ENCODE measurements at places on chromosomes 16 and 17.

DNA sequence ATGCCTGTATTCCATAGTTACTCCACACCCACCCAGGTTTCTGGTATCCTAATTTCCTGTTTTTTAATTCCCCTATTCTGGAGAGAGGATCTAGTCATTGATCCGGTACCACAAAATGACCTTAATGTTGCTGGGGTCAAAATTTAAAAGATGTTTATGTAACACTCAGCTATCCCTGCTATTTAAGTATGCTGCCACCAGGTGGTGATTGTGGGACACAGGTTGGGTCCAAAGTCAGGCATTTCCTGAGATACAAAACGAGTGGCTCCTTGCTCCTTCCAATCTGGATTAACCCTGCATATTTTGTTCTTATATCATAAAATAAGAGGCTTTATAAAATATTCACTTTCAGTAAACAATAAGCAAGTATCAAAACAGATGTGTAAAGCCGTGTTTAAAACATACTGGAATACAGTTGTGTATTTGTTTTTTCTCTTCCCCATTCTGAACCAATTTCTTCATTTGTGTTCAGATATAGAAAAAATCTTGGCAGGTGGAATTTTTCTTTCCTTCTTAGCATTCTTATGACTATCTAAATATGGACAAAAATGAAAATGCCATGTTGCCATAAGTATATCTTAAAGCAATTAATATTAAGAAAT lies 16.3 kb downstream of the HS3ST4 start:
- DNase-seq = no peak

GRCh38 chr17:41784207-41784744 lies 2.2 kb downstream of the JUP start:
- DNase-seq = no peak

DNA sequence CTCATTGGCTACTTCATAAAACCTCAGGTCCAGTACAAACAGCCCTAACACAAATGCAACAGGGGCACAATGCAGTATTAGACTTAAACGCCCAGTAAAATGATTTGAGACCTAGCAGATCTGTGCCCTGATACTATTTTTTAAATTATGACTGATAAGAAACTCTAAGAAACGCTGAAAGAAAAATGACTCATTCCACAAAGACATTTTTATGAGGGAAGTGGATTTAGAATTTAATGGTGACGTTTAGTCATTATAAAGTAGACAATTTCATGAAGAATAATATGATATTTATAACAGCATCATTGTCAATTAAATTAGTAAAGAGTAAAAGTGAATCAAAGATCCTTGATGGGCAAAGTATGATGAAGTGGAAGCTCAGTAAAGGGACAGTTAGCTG lies 80.4 kb upstream of the DHX40 start:
- DNase-seq = no peak

DNA sequence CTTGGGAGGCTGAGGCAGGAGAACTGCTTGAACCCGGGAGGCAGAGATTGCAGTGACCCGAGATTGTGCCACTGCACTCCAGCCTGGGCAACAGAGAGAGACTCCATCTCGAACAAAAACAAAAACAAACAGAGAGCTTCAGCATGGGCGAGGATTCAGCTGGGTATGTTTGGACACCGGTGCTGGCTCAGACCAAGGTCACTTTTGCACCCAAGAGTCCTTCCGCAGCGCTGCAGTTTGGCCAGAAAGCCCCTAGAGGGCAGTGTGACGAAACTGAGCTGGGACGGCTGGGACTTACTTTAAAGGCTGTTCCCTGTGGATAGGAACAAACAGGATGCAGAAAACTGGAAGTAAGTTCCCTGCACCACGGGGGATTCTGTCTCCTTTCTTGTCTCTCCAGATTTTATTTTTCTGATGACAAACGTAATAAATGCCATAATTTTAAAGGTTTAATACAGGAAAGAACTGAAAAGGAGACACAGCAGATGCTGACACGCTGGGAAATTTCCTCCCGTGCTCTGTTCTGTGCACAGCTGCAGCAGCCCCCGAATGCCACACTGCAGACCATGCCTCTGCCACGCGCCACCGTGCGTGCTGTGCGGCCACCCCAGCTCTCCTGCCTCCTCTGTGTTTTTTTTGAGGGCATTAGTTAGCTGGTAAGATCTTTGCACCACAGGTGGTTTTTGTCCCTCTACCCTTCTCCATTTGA lies 25.2 kb upstream of the USP36 start:
- peak; percentile 88 for DNase-seq

- DNase-seq = peak; percentile 73
Measured at GRCh38 chr17:43994272-43995149, 9.9 kb upstream of the NAGS start.

DNA sequence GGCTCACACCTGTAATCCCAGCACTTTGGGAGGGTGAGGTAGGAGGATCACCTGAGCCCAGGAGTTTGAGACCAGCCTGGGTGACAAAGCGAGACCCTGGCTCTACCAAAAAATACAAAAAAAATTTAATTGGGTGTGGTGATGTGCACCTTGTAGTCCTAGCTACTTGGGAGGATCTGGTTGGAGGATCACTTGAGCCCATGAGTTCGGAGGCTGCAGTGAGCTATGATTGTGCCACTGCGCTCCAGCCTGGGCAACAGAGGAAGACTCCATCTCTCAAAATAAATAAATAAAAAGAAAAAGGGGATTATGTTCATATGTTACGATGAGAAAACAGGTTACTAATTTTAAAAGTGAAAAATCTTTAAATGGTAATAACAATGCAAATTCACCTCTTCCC lies 996 bp downstream of the MLKL start:
- no peak for DNase-seq

DNA sequence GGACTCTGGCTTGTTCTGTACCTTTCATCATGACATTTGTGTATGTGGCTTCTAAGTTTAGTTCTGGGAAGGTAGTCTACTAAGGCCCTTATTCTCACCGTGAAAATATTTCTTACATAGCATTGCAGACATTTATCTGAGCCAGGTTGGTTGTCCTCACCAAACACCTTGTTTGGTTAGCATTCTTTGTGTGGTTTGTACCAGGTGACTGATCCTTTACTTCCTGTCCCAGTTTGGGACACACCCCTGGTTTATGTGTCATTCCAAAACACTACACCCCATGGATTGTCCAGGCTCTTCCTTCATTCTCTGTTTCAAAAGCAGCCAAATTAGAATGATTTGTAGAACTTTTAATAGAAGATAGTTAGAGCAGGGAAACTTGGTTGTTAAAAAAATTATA lies 23.2 kb upstream of the DUSP14 start:
- DNase-seq = no peak

- no peak for DNase-seq
Measured at GRCh38 chr17:63113167-63113566, 147.1 kb downstream of the TANC2 start.

- DNase-seq = no peak
Measured at GRCh38 chr17:1377334-1377733, 22.7 kb downstream of the YWHAE start.

- DNase-seq = no peak
Measured at GRCh38 chr16:477301-478157, 50.0 kb upstream of the CAPN15 start.

- DNase-seq = no peak
Measured at GRCh38 chr16:49352892-49353291, 20.7 kb upstream of the C16orf78 start.

DNA sequence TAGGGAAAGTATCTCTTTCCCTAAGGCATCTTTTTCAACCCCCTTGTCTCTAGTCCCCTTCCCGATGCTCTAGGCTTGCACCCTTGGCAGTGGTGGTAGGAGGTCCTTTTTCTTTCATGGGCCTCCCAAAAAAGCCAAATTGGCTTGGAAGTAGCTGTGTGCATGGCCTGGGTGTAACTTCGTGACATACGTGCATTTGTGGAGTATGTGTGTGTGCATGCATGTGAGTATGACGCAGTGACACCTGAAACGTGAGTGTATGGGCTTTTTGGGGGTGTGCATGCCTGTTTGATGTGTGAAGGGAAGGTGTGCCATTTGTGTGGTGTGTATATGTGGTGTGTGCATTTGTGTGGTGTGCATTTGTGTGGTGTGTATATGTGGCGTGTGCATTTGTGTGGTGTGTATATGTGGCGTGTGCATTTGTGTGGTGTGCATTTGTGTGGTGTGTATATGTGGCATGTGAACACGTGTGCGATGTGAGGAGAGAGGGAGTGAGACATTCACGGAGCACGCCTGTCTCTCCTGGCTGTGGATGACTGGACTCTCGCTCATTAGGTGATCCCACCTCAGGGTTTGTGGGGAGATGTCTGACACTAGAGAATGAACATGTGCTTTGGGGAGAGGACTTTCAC lies 15.7 kb downstream of the IGFBP4 start:
- DNase-seq = no peak

DNA sequence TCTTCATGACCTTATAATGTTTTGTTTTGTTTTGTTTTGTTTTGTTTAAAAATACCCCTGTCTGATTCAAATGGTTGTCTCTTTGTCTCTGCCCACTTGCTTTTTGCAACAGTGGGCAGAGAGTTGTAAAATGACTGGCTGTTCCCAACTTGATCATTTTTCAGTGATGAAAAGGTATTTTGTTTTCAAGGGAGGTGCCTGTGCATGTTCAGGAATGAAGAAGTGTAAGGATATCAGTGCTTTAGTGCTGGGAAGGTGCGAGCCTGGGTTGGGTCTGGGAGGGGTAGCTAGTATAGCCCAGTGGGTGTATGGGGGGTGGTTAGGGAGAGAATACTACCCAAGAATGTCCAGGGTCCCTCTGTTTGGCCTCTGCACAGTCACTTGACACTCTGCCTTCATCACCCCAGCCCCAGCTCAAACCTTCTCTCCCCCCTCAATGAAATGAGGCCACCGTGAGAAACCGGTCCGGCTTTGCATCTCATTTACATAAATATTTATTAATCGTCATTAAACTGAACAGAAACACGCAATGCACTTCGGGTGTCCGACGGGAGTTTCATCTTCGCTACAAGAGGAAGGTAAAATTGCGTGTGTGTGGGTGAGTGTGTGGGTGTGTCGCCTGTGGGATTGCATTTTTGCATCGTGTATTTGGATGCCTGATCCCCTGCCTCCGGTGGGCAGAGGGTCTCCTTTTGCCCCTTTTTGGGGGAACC lies 4.3 kb downstream of the NEUROD2 start:
- no peak for DNase-seq

GRCh38 chr17:66885417-66885816 lies 50.5 kb downstream of the CACNG5 start:
- DNase-seq = no peak

DNA sequence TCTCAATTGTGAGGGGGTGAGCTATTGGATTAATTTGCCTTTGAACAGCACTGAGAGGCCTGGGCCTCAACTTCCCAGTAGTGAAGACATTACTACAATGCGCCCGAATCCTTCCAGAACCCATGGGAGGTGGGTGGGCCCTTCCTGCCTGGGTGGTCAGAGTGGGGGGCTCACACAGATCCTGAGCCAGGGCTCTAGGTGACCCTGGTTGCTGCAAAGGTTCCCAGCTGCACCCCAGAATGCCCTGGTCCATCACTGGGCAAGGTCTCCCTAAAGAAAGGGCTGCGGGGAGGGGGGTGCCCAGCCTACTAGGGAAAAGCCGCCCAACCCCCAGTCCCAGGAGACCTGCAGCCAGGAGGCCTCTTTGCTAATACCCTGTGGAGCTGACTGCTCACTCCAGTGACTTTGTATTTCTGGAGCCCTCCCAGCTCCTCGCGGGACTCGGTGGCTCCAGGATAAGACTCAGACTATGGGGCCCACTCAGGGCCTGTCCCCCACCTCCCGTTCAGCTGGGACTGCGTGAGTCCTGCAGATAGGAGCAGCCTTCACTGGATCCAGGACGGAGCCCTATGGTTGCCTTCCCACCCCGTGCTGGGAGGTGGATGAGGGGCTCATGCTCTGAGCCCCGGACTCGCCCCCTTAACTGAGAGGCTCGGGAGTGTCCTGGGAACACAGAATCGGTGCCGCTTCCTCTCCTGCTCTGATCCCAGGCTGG lies 40.2 kb downstream of the SLC7A5 start:
- DNase-seq = no peak

DNA sequence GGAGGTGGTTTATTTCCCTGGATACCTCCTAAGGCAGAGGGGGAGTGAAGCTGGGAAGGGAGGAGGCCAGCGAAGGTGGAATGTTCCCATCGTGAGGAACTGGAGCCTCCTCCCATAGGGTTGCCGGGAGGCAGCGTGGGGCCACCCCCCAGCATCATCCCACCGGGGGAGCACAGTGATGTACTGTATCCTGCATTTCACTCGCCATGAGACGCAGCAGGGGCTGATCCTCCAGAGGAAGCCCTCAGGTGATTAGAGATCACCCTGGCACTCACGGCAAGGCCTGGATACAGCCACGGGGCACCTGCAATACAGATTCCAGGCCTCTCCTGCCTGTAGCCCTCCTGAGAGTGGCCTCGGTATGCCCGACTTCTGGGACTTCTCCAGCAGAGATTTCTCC lies 25.5 kb upstream of the BEAN1 start:
- no peak for DNase-seq

DNA sequence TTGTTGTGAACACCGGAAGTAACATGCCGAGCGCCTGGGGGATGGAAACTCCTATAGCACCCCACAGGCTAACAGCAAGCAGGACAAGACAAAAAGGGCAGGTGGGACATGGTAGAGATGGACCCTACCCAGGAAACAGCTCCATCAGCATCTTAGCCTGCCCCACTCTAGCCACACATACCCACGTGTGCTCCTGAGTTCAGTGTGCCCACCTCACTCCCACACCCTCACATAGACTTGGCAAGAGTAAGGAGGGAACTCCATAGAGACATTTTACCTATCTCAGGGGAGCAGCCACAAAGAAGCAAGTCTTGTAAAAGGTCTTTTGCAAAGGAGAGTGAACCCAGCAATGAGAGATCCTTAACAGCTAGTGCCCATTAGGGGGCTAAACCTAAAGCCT lies 37.8 kb upstream of the CACNG3 start:
- DNase-seq = no peak

DNA sequence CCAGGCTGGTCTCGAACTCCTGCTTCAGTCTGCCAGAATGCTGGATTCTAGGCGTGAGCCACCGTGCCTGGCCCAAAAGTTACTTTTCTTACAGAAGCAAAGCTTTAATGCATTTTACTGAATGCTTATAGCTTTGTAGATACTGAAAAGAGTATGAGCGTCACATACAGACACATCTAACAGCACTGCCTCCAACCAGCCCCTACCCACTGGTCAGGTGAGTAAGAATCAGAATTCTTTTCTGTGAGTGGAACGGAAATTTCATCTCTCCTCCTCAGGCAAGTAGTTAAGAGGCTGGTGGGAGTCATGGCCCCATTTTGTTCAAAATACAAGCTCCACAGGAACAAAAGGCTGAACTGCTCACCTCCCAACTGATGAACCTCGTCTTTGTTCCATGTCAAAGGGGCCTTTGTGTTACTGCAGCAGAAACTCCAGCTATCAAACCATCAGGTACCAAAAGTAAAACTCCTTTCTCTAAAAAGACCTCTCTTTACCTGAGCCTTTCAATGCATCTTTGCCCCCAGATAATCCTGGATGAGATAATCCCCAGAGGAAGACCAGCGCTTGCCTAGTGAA lies 92.4 kb upstream of the RPH3AL start:
- DNase-seq = no peak

GRCh38 chr17:78745407-78746088 lies 36.5 kb downstream of the CYTH1 start:
- no peak for DNase-seq

Measured in right lobe of liver (tissue), 6 donors.